ENCODE measurements at places on chromosomes 16 and 17.

DNA sequence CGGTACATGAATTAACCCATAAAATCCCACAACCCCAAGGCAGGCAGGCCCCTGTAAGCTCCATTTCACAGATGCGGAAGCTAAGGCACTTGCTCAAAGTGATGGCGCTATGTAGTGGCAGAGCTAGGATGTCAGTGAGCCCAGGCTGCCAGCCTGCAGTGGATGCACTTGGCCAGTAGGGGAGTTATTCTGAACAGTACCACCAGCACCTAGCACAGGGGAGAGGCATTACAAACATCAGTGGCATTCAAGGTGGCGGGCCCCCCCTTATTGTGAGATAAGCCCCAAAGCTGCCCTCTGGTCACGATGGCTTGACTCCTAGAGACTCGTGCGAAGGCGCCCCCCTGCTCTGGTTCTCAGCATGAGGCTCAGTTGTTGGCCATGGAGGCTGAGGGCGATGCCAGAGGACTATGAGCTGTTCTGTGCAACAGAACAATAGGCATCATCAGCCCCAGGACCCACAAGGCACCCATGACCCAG is 33.8 kb downstream of the GTF3C1 start:
- peak; percentile 30 for DNase-seq

GRCh38 chr17:66233023-66233753 is 4.0 kb upstream of the APOH start:
- no peak for DNase-seq

DNA sequence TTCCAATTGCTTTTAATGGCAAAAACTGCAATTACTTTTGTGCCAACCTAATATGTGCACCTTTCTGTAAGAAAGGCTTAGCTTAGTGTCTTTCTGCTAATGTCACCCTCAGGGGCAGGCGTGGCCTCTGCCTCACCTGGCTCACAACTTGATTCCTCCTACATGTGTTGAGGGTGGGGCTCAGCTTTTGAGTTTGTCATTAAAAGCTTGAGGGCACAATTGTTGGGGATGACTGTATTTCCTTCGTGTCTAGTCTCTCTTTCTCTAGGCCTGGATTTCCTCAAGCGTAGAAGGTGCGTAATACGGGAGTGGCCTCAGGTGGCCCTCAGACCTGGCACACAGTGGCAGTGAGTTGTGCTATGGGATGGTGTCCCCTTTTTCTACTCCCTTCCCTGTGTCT is 94.4 kb downstream of the CLEC16A start:
- DNase-seq: no peak

DNA sequence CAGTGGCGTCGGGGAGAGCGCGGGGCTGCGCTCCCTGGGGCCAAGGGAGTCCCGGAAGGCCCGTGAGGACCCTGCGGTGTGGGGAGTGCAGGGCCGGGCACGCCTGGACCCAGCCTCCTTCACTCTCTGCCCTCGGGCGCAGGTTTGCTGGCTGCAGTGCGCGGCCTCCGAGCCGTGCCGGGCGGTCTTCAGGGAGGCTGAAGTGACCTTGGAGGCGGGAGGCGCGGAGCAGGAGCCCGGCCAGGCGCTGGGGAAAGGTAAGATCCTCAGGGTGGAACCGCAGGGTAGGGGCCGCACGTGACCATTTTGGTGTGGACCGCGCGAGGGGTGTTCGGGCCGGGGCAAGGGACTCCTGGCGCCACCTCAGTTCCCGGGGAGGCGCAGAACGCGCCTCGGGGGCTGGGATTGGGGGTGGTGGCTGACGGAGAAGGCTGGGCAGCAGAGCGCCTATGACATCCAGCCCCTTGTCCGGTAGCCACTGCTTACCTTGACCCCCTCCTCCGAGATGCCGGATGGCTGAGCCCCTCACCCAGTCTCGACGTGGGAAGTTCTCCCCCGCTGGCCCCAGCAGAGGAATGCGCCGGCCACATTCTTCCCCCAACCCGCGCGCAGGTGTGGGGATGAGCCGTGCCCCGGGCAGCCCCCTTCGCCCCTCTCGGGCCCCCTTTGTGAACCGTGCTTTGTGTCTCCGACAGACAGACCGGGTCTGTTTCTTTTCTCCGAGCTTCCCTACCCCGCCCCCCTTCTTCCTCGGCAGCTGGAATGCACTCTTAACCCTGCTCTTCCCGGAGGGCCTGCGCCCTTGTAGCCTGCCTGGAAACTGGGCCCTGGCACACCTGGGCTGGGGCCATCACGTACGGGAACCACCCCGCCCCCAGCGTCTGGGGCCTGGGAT is 631 bp downstream of the CDH3 start:
- peak; percentile 70 for DNase-seq

DNA sequence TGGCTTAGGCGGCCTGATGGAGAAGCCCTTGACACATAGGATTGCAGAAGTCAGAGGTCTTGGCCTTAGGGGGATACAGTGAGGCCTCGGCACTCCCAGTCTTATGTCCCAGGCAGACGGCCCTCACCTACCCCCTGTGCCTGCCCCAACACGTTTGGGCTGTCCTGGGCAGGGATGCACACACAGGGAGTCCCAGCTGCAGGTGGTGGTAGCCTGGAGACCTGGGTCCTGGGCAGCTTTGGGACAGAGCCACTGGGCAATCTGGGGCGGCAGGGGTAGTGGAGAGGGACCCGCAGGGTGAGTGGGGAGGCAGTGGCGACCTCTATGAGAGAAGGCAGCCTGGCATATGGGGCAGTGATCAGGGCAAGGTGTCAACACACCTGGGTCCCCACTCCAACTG is 48.3 kb downstream of the SDK2 start:
- no peak for DNase-seq

DNA sequence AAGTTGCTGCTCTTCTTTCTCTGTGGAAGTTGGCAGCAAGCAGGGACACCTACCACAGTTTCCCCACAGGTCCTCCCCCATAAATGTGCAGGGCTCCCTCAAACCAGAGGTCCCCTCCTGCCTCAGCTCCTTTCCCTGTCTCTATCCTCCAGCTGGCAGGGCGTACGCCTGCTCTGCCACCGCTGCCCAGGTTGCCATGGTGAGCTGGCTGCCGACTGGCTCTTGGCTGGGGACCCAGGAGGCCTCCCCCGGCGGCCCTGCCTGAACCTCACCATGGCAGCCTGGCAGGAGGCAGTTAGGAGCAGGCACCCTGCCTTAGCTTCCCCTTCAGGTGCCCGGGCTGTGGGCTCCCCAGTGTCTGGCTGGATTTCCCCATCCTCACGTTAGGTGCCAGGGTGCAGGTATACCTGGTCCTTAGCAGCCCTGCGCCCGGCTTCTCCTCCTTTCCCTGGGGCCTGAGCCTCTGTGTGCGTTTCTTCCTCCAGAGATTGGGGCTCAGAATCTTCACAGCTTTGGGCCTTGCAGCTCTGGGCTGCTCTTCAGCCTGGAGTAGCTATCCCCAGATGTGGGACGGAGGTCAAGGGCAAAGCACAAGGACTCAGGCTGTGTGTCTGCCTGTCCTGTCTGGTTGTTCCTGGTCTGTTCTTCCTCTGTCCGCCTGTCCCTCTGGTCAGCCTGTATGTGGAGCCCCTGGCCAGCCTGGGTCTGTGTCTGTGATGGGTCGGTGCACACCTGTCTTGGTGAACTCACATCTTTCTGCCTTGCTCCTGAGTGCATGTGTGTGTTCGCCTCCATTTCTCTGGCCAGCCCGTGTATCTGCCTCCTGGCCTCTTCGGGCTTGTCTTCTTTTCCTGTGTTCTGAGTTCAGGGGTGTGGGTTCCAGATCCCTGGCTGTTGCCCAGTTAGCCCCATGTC is 15.7 kb downstream of the GJD3 start:
- no peak for DNase-seq

DNA sequence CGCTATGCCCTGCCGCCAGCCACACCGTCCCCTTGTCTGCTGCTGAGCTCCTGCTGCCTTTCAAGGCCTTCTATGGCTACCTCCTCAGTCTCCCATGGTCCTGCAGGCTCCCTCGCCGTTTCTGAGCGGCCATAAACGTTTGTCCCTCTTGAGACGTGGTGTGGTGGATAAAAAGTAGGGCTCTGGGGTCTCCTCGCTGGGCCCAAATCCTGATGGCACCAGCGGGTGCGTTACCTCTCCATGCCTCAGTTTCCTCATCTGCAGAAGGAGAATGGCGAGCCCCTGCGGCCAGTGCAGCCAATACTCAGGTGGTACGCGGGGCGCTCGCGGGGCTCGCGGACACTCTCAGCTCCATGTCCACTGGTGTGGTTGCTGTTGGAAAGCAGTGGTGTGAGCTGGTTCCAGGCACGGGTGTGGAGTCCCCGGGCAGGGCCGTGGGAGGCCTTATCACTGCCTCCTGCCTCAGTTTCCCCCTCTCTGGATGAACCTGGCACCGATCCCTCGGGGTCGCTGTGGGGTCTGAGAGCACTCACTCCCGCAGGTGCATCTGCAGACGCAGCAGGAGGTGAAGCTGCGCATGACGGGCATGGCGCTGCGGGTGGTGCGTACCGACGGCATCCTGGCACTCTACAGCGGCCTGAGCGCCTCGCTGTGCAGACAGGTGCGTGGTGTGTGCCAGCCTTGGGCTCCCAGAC is 2.5 kb downstream of the SLC25A10 start:
- no peak for DNase-seq

DNA sequence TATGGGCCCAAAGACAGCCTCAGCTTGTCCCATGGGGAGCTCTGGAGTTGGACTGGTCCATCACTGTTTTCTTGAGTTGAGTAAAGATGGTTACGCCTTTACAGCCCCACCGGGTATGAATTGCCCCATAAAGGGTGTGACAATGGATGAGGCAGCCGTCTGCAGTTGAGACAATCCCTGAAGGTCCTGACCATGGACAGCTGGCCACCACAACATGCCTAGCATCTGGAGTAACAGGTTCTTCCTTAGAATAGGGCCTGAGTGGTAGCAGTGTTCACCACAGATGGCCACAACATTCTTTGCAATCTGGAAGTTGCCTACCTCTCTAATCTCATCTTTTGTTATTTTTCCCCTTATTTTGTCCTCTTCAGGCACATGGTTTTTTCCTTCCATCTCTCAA is 51.5 kb upstream of the HS3ST2 start:
- no peak for DNase-seq

DNA sequence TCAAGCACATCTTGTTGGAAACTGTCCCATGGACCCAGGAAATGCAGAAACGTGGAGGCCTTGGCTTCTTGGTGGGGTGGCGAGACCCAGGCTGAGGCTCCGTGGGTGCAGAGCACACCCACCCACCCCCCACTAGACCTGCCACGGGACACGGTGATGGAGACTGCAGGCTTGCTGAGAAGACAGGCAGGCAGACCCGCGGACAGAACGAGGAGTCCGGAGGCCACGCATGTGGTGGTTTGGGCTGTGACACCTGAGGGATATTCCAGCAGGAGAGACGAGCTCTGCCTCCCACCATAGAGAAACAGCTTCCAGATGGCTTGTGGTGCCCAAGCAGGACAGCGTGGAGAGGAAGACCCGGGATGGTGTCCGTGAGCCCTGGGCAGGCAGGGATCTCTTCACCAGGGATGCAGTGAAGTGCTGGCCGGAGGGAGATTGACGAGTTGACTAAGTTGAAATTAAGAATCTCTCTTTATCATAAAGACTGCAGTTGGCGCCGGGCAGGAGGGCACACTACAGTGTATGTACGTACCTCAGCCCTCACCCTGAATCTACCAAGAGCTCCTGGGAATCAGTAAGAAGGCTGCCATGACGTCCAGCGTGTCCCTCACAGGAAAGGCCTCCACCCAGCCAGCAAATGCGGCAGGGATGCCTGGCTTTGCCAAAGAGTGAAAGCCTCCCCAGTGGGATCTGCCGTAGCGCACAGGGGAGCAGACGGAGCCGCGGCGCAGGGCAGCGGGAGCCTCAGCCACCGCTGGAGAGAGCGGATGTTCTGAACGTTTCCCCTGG is 8.2 kb downstream of the UBE2I start:
- DNase-seq: no peak

- no peak for DNase-seq
Measured at GRCh38 chr16:27341549-27341948, 27.8 kb downstream of the IL4R start.

DNA sequence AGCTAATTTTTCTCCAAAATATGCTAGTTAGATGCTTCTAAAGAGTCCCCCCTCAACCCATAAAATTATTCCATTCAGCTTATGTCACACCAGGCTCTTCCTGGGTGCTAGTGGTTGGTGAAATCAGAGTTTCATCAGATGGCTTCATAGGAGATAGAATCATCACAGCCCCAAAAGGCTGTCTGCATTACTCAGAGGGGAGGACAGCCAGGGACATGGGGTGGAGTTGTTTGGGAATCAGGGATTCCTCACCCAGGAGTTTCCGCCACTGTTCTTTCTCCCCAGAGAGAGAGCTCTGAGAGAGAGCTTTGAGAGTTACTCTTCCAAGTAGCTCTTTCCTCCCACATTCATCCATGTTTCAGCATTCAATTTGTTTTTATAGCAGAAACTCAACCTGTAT is 288 bp upstream of the KRT34 start:
- no peak for DNase-seq

DNA sequence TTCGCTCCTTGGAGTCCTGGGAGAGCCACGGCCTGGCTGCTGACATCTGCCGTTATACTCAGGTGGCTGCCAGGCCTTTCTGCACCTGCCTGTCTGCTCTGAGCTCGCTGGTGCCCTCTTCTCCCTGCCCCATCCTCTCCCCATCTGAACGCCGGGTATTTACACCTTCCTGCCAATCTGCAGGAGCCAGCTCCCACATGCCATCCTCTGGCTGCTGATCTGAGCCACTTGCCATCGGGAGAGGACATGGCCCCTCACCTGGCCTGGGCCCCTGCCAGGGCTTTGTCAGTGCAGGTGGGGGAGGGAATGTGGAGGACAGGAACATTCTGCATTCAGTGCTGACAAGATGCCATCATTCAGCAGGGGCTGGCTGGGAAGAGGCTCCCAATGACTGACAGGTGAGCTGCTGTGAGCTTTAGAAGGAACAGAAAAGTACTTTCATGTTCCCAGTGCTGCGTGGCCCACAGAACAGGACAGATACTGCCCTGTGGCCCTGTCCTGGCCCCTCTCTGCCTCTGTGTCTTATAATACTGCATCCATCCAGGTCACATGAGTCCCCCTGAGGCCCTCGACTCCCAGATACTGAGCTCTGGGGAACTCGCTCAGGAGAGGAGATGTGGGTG is 96.3 kb upstream of the ZNF469 start:
- DNase-seq: no peak
